ENCODE measurements at places on chromosomes 11 and 22.

- DNase-seq: no peak
Measured at GRCh38 chr11:130330101-130330684, 15.5 kb upstream of the ZBTB44 start.

DNA sequence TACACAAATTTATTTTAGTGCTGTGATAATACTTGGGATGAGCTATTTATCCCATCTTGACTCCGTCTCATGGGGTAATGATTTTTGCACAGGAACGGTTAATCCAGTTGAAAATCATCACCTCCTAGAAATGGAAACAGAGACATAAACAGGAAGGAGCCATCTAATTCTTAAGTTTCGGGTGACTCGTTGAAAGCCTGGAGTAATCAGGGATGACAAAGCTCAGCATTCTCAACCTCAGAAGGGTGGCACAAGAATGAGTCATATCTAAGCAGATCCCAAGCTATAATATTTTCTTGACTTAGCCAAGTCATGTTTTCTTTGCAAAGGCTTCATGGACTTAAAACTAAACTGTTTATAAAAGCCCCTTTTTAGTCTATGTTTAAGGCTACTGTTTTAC is 280.8 kb upstream of the CCDC90B start:
- DNase-seq: peak; percentile 53

- DNase-seq: no peak
Measured at GRCh38 chr11:77886401-77886800, 65.5 kb downstream of the AAMDC start.

- peak; percentile 59 for DNase-seq
Measured at GRCh38 chr22:28855355-28856094, 27.8 kb upstream of the ZNRF3 start.

DNA sequence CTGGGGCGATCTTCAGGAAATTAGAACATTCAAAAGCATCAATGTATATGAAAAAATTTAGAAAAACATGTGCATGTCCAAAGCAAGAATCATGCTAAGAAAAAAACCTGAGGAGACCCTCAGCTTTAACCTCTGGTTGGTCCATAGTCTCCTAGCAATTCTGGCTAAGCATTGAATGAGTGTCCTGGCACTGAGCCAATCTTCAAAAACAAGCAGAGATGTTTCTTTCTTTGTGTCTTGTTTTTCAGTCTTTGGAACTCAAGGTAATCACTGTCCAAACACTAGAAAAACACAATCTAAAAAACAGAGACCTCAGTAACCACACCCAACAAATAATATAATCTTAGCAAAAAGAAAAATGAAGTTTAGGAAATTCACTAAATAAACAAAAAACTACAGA is 205.4 kb upstream of the CARD18 start:
- peak; percentile 36 for DNase-seq

DNA sequence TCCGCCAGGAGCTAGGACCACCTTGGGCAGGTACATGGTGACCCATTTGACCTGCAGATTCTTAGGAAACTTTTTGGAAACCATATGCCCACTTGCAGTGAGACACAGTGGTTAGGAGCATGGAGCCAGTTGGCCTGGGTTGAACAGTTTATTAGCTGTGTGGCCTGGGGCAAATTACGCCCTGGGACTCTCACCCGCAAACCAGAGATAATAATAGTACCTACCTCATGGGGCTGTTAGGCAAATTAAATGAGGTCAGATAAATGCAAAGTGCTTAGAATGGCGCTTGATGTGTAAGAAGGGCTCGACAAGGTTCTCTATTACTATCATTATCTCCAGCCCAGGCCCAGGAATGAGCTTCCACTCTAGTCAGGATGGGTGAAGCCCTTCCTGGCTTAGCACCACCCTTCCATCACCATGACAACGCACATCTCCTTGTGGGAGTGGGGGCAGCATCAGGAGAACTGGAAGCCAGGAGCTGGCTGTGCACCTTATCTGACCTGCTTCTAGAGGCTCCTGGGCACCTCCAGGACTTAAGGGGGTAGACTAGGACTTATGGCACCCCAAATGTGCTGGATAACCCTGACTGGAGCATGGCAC is 5.1 kb downstream of the SYT12 start:
- no peak for DNase-seq

DNA sequence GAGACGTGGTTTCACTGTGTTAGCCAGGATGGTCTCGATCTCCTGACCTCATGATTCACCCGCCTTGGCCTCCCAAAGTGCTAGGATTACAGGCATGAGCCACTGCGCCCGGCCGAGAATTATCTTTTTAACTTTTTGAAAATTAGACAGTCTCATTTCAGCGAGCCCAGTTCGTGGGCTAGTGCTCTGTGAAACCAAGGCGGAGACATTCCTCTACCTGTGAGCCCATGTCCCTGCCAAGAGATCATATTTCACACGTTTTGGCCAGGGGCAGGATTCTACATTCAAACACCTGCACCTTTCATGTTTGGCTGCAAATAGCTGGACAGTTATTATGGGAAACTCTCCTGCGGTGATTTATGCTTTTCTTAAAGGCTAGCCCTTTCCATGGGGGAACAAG is 60.3 kb downstream of the IRAG1 start:
- no peak for DNase-seq

GRCh38 chr11:33949252-33949913 is 57.5 kb upstream of the LMO2 start:
- no peak for DNase-seq

DNA sequence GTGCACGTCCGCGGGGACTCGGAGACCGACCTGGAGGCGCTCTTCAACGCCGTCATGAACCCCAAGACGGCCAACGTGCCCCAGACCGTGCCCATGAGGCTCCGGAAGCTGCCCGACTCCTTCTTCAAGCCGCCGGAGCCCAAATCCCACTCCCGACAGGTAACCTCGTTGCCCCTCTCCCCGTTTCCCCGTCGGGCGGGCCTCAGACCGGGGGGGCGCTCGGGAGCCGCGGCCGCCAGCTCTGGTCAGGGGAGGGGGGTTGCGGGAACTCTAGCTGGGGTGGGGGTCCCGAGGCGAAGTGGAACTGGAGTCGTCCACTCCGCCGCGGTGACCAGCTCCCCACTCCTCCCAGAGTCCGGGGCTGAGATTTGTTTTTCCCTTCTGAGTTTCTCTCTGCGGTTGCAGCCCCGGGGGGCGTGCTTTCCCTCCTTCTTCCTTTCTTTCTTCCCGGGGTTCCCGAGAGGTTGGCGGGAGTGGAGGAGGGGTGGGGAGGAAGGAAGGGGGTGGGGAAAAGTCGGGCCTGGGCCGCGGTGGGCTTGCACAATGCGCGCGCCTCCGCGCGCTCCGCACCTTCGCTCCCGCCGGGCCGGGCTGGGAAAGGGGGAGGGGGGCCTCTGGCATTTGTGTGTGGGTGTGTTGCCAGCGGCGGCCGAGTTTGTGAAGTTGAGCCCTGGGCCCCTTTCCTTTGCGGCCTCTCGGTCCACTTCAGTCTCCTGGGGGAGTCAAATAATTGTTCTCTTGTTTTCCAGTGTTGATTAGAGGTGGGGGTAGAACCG is 952 bp downstream of the YAP1 start:
- peak; percentile 62 for DNase-seq

DNA sequence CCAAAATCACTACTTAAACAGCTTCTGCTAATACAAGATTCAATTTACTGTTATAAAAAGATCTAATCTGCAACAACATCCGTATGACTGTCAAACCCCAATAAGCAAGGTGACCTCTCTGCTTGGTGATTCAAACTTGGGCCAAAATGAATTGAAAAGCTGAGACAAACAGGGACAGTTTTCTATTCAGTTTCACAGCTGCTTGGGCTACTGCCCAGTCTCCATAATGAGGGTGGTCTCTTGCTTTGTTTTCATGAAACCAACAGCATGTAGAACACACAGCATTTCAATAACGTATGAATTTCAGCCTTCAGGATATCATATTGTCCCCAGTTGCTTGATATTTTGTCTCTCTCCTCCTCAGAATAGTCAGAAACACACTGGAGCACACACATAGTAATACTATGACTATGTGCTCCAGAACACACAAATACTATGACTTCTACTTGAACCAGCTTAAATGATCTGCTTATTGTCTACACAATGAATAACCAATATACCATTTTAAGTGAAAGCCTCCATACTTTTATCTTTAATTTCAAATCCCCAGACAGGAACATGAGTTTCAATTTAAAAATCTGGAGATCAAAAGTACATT is 285.0 kb downstream of the TTC28 start:
- no peak for DNase-seq

GRCh38 chr11:68377389-68377795 is 65.0 kb downstream of the LRP5 start:
- peak; percentile 59 for DNase-seq

- no peak for DNase-seq
Measured at GRCh38 chr11:19419808-19420207, 179.1 kb upstream of the E2F8 start.

- DNase-seq: no peak
Measured at GRCh38 chr11:128324051-128324481, 263.3 kb downstream of the ETS1 start.

DNA sequence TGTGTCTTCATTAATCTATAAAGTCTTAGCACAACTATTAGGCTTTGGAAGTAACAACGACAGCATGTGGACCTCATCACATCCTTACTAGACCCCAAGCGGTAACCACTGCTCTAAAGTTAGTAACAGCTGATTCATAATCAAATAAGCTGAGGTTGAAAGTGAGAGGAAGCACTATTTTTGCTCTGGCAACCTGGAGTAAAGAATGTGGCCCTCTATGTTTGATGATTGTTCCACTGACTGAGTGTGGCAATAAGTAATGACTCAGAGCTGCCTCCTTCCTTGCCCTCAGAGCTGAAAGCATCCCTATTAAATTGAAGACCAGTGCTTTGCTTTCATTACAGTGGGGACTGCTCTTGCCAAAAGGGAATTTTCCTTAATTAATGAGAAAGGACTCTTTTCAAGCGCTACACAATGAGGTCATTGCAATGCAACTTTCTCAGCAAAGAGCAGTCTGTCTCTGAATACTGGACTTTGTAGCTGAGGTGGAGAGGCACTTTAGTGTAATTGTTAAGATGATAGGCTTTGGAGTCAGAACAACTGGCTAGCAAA is 906.1 kb upstream of the RAG2 start:
- no peak for DNase-seq

DNA sequence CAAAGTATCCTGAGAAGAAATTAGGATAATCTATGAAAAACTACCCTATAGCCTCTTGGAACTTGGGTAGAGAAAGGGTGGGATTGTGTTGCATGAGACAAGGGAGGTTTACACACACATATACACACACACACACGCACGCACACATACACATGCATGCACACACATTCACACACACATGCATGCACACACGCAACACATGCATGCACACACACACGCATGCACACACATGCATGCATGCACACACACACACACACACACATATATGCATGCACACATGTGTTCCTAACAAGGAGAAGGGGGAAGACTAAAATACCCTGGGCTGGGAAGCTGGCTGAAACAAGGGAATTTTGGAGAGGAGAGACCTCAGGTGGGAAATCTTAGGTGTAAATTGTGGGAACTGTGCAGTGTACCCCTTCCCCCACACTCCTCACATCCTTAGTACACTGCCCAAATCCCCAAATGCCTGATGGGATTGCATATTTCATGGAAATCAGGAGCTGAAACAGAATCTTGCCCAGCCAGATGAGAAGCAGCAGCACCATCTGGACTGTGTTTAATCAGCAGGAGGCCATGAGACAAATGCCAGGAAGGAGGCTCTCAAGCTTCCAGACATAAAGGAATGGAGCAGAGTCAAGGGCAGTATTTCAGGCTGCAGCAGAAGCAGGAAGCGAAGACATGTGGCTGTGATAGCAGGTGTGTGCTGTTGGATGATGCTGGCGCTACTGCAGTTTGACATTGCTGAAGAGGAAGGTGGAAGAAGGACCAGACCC is 14.6 kb upstream of the POLD3 start:
- peak; percentile 96 for DNase-seq
